ENCODE measurements at places on chromosomes 3 and 15.

- DNase-seq: no peak
These were observed 139.3 kb downstream of the RSRC1 start for GRCh38 chr3:158249183-158249582.

DNA sequence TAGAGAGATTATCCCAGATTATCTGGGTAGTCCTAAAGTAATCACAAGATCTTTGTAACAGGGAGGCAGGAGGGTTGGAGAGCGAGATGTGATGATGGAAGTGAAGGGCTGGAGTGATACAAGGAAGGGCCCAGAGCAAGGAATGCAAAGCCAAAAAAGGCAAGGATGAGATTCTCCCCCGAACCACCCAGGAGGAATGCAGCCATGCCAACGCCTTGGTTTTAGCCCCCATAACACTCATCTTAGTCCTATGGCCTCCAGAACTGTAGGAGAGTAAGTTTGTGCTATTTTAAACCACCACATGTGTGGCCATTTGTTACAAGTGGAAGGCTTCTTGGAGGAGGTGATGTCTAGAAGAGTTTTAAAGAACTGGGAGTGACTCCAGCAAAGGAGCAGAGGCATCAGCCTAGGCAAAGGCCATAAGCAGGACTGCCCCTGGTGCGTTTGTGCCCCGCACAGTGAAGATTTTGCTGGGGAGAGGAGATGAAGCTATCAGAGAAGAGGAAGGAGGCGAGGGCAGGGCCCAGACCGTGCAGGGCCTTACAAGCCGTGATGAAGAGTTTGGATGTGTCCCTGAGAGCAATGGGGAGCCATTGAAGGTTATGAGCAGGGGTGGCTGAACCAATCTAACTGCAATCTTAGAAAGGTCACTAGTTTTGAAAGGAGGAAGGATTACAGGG, 25.3 kb upstream of the CORO2B start:
- DNase-seq: no peak

DNA sequence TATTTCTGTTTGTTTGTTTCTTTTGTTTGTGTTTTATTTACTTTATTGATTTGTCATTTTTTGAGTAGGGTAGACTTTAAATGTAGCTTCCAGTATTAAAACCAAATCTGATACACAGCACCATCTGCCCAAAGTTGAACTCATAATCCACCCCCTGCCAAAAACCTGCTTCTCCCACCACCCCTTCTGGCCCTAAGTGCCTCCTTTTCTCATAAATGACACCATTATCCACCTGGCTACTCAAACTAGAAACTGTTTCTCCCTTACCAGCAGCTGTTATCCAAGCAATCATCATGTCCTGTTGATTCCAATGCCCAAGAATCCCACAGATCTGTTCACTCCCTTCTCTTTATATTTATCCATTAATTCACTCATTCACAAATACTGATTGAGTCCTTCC, 21.8 kb upstream of the PTX3 start:
- DNase-seq: no peak

DNA sequence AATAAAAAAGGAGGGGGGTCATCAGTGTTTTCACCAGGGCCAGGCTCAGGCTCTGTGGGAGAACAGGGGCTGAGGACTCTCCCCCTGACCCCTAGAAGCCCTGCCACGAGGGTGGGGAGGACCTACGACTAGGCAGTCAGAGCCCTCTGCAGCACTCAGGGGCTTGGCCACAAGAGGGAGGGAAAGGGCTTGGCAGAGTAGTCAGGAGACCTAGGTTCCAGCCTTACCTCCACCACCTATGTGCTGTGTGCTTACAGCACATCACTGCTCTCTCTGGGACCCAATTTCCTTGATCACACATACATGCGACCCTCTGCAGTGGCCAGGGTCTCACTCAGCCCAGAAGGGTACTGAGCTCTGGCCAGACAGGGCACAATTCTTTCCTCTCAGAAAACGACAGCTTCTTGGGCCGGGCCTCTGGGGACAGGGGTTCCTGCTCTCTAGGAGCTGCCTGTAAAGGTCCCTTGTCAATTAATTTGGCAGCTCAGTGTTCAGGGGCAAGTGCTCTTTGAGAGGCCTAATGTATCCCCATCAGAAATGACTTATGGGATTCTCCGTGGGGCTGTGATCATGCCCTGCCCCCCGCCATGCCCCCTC, 16.4 kb upstream of the SKIC8 start:
- DNase-seq: no peak

GRCh38 chr15:77098572-77098971, 27.7 kb upstream of the TSPAN3 start:
- DNase-seq: no peak

DNA sequence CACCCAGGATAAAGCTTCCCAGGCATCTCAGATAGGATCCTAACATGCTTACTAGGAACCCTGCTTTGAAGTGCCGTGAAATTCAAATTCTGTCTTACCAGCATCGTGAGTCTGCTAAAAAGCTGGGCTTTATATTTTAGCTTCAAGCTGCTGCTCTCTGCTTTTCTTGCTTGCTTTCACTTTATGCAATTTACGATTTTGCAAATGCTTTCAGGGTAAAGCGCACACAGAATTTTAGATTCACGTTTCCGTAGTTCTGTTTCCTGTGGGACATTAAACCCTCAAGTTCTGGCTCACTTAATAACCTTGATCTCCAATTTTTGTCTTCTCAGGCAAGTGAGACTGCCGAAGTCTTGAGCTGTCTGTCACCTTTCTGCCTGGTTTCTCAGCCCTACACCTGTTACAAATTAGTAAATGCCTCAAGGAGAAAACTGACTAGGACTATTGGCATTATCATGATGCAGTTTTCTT, 170.5 kb upstream of the TGFBR2 start:
- no peak for DNase-seq

DNA sequence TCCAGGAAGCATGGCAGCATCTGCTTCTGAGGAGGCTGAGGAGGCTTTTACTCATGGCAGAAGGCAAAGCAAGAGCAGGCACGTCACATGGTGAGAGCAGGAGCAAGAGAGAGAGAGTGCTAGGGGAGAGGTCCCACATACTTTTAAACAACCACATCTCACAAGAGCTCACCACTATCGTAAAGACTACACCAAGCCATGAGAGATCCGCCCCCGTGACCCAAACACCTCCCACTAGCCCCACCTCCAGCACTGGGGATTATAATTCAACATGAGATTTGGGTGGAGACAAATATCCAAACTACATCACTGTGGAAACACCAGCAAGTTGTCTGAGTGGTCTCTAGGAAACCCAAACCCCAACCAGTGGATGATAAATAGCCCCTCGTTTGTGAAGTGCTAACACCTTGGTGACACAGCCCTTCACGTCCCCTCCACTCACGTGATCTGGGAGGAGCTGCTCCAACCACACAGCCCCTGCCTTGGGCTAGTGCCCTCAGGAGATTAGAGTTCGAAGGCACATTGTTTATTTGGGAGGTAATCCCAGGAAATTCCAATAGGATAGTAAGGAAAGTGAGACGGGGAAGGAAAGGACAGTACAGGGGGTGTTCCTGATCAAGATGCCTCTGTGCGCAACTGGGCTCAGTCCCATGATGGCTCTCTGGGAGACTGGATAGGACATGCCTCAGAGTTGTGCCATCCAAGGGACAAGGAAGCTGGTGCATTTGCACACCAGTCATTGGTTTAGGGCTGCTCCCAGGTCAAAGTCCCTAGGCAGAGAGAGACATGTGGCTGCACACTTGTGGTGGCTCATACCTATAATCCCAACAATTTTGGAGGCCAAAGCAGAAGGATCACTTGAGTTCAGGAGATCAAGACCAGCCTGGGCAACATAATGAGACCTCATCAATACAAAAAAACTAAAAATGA, 80.6 kb upstream of the CTNNB1 start:
- DNase-seq: no peak

DNA sequence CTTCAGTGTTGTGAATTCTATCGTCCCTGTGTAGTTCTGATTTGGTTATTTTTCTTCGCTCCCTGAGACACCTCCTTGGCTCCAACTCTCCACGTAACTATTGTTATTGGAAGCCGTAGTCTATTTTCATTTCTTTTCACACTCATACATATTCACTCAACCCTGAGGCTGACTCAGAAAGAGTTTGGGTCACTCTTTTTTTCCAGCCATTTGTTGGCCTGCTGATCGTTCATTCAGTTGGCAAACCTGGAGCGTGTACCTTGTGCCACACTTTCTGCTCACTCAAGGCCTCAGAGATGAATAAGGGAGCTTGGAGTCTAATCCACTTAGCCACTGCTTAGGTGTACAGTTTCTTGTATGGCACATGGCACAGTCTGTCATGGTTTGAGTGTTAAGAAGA, 22.4 kb downstream of the GYG1 start:
- no peak for DNase-seq

- no peak for DNase-seq
These were observed 23.8 kb upstream of the TRAK1 start for GRCh38 chr3:42067326-42067725.

GRCh38 chr3:130480736-130481135, 36.2 kb upstream of the COL6A6 start:
- no peak for DNase-seq

- no peak for DNase-seq
These were observed 50.6 kb upstream of the SGO1 start for GRCh38 chr3:20236603-20237002.

- no peak for DNase-seq
These were observed 131.8 kb upstream of the UBE2E2 start for GRCh38 chr3:23071296-23071695.

- DNase-seq: no peak
These were observed 809.7 kb downstream of the NR2F2 start for GRCh38 chr15:97140216-97140615.

- DNase-seq: no peak
These were observed 88.6 kb downstream of the GTPBP8 start for GRCh38 chr3:113079218-113079961.

- peak; percentile 87 for DNase-seq
These were observed 5.0 kb downstream of the ARID3B start for GRCh38 chr15:74545776-74546656.

GRCh38 chr3:194561306-194561974, 71.8 kb downstream of the TMEM44 start:
- DNase-seq: no peak

DNA sequence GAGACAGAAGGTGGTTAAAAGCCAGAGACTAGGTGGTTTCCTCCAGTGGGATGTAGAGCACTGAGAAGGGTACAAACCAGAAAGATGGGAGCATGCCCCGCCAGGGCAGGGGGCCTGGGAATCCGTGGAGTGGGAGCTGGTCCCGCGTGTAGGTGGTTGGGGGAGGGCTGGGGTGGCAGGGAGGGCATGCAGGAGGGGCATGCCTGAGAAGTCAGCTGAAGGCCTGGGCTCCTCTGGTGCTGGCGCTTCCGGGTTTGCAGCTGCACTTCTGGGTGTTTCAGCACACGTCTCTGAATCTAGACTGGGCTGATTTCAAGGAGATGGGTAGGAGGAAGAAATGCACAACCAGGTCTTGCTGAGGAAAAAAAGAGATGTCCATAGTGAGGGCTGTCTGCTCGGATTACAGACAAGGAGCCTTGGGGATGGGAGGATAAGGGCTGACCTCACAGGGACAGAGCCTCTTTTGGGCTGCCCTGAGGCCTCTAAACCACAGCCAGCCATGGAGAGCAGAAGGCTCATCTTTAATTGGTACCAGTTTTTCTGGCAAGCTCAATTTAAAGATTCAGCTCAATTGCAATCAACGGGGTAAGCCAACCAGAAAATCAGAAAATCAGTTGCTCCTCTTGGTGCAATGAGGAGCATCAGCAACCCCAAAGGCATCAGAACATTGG, 151.9 kb downstream of the FAM43A start:
- no peak for DNase-seq

- DNase-seq: peak; percentile 34
These were observed 508.5 kb downstream of the GABRG3 start for GRCh38 chr15:27479296-27480140.

DNA sequence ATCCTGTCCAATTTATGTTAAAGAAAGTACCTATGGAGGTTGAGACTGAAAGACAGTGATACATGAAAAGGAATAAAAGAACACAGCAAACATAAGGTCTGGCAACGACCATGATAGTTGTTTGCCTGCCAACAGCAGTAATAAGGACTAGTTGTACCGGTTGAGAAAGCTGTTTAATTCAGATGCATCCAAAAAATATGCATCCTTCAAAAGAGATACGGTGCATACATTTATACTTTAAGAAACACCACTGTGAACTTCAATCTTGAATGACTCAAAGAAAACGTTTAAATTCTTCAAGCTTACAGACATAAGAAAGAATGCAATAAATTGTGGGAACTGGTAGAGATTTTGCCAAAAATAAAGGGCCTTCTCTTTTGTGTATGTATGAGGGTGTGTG, 492.1 kb downstream of the NLGN1 start:
- DNase-seq: no peak

DNA sequence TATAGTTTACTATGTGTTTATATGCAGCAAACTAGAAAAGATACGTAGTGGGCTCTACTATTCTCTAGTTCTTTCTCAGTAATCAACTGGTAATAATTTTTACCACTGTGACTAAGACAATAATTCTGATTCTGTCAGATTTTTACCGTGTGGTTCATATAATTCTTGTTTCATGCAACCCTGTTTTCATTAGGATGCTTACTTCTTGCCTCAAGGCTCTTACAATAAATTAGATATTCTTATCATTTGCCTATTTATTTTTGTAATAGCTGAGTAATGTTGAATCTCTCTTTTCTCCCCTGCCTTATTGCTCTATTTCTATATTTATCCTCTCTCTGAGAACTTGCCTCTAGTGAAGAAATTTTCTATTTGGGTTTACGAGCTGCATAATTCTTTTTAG, 524.7 kb downstream of the NAALADL2 start:
- no peak for DNase-seq

DNA sequence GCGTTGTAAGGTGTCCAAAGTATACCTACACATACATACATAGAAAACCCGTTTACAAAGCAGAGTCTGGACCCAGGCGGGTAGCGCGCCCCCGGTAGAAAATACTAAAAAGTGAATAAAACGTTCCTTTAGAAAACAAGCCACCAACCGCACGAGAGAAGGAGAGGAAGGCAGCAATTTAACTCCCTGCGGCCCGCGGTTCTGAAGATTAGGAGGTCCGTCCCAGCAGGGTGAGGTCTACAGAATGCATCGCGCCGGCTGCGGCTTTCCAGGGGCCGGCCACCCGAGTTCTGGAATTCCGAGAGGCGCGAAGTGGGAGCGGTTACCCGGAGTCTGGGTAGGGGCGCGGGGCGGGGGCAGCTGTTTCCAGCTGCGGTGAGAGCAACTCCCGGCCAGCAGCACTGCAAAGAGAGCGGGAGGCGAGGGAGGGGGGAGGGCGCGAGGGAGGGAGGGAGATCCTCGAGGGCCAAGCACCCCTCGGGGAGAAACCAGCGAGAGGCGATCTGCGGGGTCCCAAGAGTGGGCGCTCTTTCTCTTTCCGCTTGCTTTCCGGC, 318.6 kb downstream of the FGF12 start:
- DNase-seq: no peak

All from NCI-H774 (cell line).